Activated CD4-positive, alpha-beta memory T cell treated with anti-CD3 and anti-CD28 coated beads for 36 hours (primary cell): ENCODE measurements at places on chromosomes 1 and 21.

DNA sequence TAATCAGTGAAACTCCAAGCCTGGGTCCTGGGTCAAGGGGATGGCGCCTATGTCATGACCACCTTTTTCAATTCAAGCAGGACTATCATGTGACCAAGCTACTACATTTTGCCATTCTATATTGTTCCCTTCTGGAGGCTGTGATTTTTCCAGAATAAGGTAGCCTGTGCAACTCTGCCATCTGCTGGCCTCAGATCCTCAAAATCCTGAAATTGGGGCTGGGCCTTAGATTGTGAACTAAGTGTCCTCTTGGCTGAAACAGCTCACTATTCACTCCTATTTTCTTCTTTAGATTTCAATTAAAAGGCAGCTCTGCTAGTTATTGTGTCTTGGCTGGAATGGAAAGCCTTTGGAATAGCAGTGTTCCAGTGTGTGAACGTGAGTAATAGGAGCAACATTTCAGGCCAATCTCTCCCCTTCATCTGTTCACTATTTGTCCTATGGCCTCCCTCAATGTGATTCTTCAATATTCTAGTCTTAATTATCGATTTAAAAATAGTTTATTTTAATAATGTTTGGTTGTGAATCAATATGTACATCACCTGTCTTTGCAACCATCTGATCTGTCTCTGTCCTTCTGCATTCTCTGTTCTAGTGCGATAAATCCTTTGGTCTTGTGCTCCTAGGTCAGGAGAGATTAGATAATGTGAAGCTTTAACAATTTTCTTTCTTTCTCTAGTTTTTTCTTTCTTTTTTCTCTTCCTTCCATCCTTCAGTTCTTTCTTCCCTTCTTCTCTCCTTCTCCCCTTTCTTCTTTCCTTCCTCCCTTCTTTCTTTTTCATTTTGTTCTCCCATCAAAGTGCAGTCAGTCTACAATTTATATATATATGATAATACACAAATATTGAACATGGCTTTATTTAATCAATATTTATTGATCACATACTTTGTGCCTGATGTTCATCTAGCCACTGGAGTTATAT is 69.8 kb downstream of the CR1 start:
- peak; percentile 16 for DNase-seq

GRCh38 chr1:175889848-175890247 is 146.5 kb upstream of the TNR start:
- DNase-seq: no peak

- DNase-seq: no peak
Observed at GRCh38 chr1:112304612-112305011, 91.4 kb upstream of the CTTNBP2NL start.

DNA sequence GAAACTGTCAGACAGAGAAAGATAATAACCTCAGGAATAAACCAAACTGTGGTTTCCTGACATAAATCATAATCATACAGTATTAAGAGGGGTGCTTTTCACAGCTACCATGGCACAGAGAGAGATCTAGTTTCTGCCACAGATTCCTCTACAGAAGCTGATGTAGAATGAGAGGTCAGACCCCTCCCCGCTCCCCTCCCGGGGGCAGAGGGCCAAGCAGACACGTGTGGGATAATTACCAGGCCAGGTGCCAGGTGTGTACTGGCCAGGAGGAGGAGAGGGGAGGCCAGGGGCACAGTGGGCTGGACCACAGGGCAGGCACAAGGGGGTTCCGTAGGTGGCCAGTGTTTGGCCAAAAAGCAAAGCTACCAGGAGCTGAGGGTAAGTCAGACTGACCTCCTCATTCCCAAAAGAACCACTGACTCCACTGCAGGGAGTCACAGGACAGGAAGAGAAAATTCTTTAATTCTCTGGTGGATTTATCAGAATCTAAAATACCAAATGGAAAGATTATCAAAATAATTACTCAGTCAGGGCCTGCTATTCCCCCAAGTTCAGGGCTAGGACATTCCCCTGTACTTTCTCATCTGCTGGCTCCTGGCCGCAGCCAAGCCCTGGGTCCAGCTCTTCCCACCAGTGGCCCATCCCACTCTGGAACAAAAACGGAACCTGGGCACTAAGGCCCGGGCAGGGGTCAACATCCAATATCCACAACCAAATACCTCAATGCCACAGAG is 30.0 kb downstream of the C2CD2 start:
- DNase-seq: peak; percentile 46

DNA sequence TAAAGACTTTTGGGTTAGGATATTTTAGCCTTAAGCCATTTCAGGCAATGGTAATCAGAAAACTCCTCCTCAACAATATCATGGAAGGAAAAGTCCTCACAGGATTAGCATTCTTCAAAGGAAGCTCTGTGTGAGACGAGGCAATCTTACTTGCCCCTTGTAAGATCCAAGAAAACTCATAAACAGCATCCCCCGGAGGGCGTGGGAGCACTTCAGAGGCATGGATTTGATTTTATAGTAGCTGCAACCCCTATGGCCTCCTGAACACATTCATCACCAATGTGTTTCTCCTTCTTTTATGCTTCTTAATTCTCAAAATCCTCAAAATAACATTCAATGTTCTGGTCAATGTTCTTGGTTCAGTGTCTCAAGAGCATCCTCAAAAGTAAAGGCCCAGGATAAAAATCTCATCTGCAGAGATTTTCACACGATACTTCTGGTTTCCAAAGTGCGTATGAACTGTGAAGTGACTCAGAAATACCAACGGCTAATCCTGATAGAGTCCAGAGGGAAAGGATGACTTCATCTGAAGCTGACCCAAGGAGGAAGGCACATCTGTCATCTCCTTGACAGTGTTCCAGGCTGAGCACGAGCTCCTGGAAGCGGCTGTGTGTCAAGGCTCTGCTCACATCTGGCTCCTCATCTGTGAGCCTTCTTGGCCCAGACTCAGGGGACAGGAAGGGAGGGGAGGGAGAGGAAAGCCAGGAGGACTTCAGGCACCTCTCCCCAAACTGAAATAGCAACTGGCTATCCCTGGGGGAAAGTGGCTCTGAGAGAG is 49.3 kb upstream of the PSEN2 start:
- DNase-seq: no peak

DNA sequence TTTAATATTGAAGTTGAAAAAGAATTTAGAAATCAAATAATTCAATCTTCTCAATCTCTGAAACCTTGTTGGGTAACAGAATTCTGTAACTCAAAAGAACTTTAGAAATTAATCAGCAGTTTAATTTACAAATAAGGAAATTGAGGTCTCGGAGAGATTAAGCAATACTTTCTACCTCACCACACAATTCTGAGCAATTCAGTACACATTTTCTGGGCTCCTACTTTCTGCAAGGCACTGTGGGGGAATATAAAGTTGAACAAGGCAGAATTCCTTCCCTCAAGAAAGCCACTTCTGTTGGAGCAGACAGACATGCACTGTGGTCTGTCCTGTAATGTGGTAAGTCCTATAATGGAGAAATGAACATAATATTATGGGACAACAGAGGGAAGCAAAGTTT is 47.7 kb downstream of the MEF2D start:
- DNase-seq: no peak

- no peak for DNase-seq
Observed at GRCh38 chr1:9985001-9985400, 12.0 kb upstream of the RBP7 start.

DNA sequence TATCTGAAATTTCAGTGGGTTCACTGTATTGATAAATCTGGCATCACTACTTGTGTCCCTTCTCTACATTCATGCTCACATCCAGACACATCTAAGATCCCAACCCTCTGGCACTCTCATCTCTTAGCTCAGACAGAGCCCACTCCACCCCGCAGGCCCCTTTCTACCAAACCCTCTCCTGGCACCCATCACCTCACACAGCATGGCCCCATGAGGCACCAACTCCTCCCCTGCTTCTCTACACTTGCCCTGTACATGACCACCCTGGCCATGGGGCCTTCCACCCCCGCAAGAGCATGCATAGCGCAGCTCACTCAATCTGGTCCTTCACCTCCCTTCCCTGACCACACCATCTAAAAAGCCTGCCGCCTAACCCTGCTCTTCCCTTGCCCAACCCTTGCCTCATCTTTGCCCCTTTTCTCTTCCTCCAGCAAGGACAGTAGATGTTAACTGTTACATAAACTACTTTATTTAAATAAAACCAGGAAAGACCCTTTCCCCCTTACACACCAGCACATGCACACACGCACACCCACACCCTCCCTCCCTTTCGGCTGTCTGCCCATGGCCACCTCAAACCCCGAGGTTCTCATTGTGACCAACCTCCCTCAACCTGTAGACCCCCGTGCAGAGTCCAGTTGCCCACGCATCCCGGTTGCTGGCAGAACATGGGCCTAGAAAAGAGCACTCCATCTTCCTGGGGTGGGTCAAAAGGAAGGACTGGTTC is 15.6 kb downstream of the SH3BP5L start:
- DNase-seq: no peak

DNA sequence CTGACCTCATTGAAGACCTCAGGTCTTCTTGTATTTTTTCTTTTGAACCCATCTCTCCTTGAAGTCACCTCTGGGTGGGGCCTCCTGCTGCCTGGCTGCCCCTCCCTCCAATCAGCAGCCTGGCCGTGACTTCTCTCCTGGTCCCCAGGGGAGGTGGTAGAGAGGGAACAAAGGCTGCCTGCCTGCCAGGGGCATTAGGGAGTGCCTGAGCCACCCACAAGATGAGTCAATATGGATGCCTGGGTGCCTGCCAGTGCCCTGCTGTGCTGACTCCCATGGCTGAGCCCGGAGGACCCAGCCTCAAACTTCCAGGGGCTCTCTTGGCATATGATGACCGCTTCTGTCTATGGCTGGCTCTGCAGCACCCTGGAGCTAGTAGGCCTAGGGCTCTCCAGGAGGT is 5.3 kb upstream of the CDCP2 start:
- DNase-seq: no peak
